H9 (cell line): ENCODE measurements at places on chromosomes 2 and 18. TPM values are rescaled to one million over a fixed set of nuclear protein-coding genes. Genes with fewer than 3 reads are reported as not detected.

DNA sequence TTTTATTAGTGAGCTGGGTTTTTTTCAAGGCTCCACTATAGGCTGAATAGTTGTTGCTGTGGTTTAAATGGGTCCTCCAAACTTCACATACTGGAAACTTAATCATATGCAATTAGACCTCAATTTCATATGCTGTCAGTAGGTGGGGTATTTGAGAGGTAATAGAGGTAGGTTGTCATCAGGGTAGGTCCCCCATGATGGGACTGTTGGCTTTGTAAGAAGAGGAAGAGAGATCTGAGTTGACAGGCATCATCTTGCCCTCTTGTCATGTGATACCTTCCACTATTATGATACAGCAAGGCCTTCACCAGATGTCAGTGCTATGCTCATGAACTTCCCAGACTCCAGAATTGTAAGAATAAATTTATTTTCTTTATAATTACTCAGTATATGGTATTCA, 819.4 kb downstream of the LRP1B start:
- no peaks in the 10 kb centered on the region for H3K27me3 ChIP-seq
- H3K27ac ChIP-seq, result no peak overlapping the region
- no peak for DNase-seq
- no peaks in the 10 kb centered on the region for H3K4me1 ChIP-seq
- H3K4me3 ChIP-seq, result no peak overlapping the region

Gene KIDINS220
- total RNA-seq, result 27.9 and 29.3 TPM in 2 replicates

DNA sequence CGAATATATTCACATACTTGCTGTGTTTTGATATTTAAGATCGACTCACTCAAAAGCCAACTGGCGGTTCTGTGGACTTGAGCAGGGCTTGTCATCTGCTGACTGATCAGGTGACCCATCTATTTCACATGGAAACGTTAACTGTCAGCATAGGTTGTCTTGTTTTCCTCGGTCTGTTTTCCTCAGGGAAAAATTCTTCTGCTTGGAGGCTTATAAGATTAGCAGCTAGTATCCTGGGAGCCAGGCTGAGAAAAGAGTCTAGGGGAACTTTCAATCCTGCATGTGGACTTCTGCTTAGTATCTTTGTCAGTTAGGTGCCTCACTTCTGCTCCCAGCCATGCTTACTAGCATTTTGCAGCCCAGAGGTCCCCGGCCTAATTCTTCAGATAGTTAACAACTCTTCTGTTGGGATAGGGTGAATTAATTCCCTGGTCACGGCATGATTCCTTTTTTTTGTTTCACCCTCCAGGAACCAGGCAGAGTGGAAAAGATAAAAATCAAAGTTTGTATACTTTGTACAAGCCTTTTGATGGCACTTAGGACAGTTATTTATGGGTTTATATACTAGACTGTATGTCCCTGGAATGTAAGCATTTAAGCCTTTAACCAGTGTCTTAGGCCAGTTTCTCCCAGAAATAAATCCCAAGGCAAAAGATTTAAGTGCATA, 226.0 kb downstream of the GULP1 start:
- no peak for DNase-seq
- H3K27me3 ChIP-seq, result no peaks in the 10 kb centered on the region
- no peak overlapping the region for H3K27ac ChIP-seq

- H3K27ac ChIP-seq, result no peak overlapping the region
- H3K4me3 ChIP-seq, result no peak overlapping the region
- no peak for DNase-seq
- no peaks in the 10 kb centered on the region for H3K27me3 ChIP-seq
These were observed 17.2 kb upstream of the ITGAV start for GRCh38 chr2:186572705-186573104.

Gene SCN7A
- 0.07 and 0.11 TPM in 2 replicates for total RNA-seq

GRCh38 chr2:167652401-167652800, 595.0 kb downstream of the STK39 start:
- no peak overlapping the region for H3K27ac ChIP-seq
- H3K4me3 ChIP-seq, result no peak overlapping the region
- H3K36me3 ChIP-seq, result peaks cover 10% of the 10 kb centered on the region; the same call in 2 of the 3 replicates
- H3K27me3 ChIP-seq, result no peaks in the 10 kb centered on the region
- no peaks in the 10 kb centered on the region for H3K4me1 ChIP-seq

Gene NDC80
- total RNA-seq, result 38.5 and 39.5 TPM in 2 replicates

DNA sequence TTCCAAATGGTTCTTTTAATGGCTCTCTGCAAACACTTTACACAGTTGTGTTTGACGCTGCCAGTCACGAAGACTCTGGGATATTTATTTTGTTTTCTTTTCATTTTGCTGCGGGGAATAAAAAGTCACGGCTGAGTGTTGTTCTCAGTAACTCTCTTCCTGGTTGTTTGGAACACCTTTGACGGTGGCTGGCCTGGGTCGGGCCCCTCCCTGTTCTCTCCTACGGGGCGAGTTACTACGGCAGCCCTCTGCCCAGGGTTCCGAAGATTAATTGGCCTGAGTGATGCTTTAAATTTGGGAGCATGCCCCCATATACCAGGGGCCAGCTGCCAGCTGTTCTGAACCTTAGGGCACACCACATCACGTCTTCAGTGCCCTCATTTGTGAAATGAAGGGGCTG, 84.7 kb downstream of the GATA6 start:
- H3K4me1 ChIP-seq, result no peaks in the 10 kb centered on the region; the same call in 1 of the 2 replicates
- no peak for DNase-seq
- no peak overlapping the region for H3K27ac ChIP-seq

- no peaks in the 10 kb centered on the region for H3K4me1 ChIP-seq
- H3K27ac ChIP-seq, result no peak overlapping the region
- no peaks in the 10 kb centered on the region for H3K27me3 ChIP-seq
- H3K4me3 ChIP-seq, result no peak overlapping the region
- no peak for DNase-seq
These were observed 48.0 kb upstream of the ITM2C start for GRCh38 chr2:230816735-230817134.
